ENCODE measurements at places on chromosomes 7 and 10.

DNA sequence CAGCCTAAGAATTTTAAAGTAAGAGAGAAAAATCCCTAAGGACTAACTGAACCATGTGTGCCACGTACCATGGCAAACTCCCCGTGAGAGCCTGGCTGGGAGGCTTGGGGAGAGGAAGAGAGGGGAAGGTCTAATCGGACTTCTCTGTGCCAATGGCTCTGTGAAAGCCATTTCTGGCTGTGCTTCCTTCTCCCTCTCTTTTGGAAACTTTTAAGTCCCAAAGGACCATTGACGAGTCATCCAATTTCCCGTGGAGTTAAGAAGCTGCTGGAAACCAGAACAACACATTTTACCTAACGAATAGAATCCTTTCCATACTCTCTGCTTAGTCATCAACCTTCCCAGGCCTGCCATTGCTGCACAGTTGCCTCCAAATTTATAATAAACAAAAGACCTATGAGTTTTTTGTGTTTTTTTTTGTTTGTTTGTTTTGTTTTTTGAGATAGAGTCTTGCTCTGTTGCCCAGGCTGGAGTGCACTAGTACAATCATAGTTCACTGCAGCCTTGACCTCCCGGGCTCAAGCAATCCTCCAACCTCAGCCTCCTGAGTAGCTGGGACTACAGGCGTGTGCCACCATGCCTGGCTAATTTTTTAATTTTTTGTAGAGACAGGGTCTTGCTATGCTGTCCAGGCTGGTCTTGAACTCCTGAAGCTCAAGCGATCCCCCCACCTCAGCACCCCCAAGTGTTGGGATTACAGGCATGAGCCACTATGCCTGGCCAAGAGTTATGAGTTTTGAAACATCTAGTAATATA lies 13.2 kb downstream of the LAMB1 start:
- peak; percentile 46 for DNase-seq

- DNase-seq, result no peak
Observed at GRCh38 chr10:98449287-98449686, 2.6 kb upstream of the HPS1 start.

- DNase-seq, result no peak
Observed at GRCh38 chr10:17802976-17803375, 6.2 kb upstream of the MRC1 start.

DNA sequence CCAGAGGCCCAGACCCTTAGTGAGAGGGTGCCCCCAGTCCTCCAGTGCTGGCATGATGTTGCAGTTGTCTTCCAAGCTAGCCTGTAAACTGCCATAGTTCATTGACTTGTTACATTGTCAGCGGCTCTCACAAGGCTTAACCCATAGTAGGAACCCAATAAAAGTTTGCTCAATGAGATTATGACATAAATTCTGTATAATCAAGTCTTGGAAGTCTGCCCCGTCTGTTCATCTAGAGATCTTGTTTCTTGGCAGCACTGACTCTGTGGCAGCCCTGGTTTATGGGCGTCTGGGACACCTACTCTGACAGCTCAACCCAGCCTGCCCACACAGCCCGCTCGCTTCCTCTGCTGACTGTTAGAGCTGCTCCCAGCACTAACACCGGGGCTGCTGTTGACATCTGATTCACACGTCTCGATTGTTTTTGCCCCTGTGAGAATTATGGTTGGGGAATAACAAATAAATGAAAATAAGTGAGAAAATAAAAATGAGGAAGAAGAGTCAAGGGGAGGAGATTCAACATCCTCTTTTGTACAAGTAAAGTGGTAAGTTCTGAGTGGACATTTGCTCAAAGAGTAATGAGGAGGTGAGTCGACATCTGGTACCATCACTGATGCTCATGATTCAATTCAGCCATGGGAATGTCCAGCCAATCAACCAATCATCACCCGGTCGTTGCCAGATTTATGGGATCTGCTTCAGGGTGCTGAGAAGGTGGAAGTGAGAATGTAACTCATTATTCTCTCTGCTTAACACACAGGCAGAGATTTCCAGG lies 160.8 kb downstream of the SPAG6 start:
- no peak for DNase-seq

- no peak for DNase-seq
Observed at GRCh38 chr7:37439653-37440026, 9.0 kb downstream of the ELMO1 start.

DNA sequence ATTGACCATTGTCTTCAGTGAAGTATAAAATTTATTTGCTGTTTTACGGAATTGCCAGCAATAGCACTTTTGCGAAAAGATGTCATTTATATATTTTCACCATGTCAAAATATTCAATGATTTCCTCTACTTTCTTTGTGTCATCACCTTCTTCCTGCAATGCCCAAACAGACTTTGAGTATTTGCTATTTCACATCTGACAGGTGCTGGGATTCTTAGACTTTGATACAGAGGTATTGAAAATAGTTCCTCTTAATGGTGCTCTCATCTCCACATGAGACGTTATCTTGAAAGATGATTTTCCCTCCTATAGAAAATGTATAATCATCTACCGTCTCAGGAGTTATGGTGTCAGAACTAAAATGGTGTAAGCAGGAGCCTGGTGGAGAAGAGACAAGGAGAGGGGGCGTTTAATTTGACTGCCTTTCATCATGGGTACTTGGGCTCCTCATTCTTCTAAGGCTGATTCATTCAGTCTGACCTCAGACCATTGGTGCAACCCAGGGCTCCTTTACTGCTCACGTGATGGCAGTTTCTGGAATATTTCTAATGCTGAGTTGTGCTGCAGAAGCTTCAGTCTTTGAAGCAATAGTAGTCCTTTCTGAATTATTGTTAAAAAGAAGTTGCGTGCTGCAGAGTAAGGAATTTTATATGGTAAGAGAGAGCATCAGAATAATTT lies 404.6 kb downstream of the PHTF2 start:
- DNase-seq, result no peak

DNA sequence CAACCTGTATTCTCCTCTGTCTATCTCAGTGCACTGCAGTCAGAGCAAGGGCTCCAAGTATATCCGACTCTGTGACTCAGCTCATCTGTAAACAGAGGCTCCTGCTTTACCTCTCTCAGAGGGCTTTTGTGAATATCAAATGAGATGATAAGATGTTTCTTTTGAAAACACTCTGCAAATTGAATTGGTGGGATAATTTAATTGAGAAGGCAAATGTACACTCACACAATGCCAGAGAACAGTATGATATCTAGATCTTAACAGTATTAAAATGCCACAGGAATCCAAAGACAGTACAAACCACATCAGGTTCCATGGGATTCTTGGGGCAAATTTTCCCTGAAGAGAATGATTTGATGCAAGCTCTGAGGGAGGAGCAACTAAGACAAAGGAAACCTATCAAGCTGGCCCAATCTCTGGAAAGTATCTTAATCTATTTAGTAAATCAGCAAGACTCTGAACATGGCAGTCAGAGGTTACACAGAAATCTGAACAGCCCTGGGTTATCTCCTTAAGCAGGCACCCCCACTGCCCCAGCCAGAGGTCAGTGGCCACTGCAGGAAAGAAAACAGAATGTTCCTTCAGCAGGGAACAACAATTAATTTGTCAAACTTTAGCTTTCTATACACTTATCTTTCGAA lies 45.9 kb downstream of the DOCK4 start:
- DNase-seq, result no peak

Measured in heart right ventricle (tissue), 16 donors.